CD4-positive, alpha-beta T cell treated with Interleukin-21 for 1 hour (primary cell): ENCODE measurements at places on chromosomes 12 and 14.

- DNase-seq: no peak
Observed at GRCh38 chr14:100108840-100109593, 43.8 kb downstream of the EVL start.

GRCh38 chr14:41476526-41476925, 130.2 kb upstream of the LRFN5 start:
- DNase-seq: no peak

DNA sequence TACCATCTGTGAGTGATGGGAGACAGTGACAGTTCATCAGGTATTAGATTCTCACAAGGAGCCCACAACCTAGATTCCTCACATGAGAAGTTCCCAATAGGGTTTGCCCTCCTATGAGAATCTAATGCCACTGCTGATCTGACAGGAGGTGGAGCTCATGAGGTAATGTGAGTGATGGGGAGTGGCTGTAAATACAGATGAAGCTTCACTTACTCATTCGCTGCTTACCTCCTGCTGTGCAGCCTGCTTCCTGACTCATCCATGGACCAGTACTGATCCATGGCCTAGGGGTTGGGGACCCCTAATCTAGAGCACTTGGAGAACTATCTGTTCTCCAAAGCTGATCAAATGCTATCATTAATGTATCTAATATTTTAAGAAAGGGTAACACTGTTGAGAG, 17.7 kb downstream of the CLEC2D start:
- no peak for DNase-seq

DNA sequence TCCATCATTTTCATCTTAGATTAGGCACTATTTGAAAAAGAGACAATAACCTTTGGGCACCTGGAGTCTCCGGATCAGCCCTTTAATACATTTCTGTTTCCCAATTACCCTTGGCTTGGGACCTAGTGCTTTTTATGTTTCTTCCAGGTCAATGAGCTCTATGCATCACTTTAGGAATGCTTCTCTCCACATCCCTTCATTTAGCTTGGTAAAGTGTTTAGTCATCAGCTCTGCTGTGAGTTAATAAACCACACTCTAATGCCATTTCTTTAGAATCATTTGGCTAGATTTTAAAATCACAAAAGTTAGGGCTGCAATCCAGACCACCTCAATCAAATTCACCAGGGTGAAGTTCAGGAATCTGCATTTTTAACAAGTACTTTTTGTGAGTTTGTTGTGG, 41.7 kb downstream of the RASSF9 start:
- no peak for DNase-seq

DNA sequence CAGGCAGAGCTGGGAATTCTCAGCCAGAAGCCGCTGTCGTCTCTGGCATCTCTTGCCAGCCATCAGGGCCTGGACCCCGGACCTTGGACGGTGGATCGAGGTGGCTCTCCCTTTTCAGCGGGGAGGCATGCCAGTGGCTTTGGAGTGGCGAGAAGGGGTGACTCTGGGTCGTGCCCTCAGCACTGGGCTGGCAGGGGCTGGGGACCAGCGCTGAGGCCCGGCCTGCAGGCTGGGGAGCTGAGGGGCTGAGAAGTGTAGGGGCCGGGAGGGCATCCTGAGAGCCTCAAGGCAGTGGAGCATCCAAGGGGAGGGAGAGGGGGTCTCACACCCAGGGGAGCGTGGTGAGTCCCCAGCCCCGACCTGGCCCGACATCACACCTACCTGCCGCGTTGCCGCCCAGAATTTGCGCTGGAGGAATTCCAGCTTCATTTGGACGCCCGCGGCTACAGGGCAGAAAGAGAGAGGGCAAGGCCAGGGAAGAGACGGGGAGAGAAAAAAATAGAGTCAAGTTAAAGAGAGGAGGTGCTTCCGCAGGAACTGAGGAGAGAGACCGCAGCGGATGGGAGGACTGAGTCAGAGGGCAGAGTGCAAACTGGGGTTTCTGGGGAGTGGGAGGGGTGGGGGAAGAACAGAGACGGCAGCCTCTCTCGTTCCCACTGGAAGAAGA, 9.0 kb upstream of the LRTM2 start:
- peak; percentile 31 for DNase-seq

DNA sequence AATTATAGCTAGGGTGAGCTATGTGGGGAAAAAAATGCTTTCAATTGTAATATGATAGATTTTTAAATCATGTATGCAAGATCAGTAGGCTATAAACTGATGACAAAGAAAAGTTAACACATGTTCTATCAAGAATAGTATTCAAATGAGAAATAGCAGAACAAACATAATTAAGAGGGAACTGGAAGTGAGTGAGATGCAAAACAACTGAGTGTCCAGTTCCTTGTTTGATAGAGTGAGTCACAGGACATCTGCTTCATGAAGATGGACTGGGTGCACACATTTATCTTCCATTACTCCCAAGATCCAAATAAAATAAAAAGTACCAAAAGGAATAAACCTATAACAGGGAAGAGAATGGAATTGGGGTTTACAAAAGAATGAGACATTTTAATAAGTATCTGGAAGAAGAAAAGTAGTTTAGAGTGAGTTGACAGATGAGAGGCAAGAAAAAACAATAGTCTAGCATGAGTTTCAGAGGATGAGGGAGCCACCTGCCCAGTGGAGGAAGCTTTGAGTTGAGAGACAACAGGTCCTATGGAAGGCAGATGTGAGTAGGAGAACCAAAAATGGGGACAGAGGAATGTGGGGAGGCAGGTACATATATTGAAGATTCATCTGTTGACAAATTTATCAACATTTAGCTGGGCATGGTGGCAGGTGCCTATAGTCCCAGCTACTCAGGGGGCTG, 178.1 kb upstream of the ARHGAP5 start:
- no peak for DNase-seq
